Activated CD8-positive, alpha-beta T cell treated with anti-CD3 and anti-CD28 coated beads for 36 hours (primary cell): ENCODE measurements at places on chromosomes 2 and 18.

DNA sequence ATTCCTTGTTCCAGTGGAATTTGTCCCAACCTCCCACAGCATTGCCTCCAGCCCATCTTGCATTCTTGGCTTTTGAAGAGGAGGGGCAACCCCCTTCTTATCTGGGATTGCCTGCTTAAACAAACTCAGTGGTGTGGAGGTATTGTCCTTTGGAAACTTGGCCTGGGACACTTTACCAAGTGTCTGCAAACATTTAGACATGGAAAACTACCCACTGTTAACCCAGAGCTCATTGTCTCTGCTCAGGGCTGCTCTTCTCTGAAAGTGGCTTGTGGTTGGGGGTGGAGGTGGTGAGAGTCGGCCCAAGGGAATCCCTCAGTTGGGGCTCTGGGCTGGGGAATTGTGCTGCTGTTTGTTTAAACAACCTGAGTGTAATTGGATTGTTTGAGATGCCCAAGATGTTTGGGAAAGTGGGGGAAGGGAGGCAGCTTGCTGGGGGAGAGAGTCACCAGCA lies 178.3 kb upstream of the GATA6 start:
- no peak for DNase-seq

GRCh38 chr2:88959480-88960204 lies 268.2 kb downstream of the RPIA start:
- no peak for DNase-seq

GRCh38 chr2:215450188-215451011 lies 14.5 kb upstream of the FN1 start:
- DNase-seq, result no peak

GRCh38 chr2:184596819-184597411 lies 1.4 kb upstream of the ZNF804A start:
- no peak for DNase-seq

GRCh38 chr2:159088906-159089305 lies 120.5 kb downstream of the TANC1 start:
- DNase-seq, result no peak

DNA sequence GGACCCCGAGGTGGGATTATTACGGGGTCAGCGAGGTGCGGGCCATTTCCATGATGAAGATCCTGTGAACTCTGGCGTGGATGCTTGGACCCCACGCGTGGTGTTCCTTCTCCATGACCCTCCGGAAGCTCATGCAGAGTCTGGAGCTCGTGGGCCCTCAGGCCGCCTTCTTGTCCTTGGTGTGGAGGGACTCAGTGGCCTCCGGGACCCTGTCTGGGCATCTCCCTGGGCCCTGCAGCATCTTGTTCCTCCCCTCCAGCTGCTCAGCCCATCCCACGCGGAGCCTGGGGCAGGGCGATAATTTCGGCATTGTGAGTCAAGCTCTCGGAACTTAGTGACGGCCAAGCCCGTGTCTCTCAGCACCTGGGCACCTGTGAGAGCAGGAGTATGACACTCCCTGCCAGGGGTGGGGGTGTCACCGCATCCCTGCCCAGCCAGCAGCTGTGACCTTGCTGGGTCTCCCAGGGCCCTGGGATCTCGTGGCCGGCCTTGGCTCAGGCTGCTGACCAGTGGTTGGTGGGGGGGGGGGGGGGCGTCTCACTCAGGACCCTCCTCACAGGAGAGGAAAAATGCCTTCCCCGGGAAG lies 24.6 kb downstream of the RTP5 start:
- no peak for DNase-seq

DNA sequence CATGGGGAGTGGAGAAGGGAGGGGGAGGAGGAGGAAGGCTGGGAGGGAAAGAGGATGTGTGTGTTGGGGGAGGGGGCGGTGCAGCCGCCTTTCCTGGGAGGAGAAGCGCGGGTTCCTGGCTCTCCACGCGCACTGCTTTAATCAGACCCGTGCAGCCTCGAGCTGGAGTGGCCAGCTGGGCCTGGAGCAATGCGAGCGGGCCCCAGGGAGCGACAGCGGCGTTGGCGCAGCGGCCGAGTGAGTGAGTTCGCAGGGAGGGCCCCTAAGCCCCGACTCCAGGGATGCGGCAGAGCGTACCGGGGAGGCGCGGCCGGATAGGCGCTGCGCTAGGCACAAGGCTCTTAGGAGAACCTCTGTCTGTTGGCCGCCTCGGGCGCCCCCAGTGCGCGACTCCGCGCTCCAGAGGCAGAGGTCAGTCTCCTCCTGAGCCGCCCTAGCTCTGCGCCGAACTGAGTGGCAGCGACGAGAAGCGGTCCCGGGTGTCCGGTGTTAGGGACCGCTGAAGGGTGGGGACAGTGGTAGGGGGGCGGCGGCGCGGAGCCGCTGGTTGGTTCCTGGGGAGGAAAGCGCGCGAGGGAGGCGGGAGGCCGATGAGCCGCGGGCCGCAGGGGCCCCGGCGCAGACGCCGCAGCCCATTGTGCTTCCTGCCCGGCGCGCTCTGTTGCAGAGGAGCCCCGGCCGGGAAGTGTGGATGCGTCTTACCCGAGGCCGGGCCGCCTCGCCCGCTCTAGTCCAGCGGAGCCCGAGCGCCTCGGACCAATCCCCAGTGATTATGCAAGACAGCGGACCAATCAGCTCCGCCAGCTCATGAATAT lies 455 bp upstream of the DLX1 start:
- peak; percentile 80 for DNase-seq

GRCh38 chr2:230939066-230939591 lies 14.1 kb upstream of the GPR55 start:
- DNase-seq, result no peak

GRCh38 chr18:57764995-57765394 lies 38.1 kb downstream of the ATP8B1 start:
- no peak for DNase-seq

DNA sequence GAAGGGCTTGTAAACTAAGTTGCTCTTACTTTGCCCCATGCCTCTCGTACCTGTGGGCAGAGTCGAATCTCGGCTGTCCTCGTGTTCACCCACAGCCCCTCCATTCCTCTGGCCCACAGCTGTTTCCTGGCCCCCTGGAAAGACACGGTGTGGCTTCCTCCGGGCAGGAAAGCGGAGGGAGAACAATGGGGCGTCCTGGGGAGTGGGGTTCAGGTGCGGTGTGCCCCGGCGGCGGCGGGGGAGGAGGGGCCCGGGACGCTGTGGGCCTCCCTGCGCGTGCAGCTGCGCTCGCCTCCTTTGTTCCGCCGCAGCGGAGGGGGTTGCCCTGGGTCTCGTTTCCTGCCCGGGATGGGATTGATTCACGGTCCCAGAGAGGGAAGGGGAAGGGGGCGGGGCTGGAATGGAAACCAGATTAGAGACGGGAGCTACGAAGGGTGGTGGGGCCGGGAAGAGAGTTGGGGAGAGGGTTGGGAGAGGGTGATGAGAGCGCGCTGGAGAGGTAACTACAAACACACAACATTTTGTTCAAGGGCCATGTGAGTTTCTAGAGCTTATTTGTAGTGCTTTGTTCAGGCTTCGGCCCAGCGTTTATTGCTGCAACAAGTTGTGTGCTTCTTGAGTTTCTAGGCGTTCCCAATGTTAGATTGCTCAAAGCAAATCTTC lies 796 bp downstream of the MYO1B start:
- DNase-seq, result peak; percentile 58

DNA sequence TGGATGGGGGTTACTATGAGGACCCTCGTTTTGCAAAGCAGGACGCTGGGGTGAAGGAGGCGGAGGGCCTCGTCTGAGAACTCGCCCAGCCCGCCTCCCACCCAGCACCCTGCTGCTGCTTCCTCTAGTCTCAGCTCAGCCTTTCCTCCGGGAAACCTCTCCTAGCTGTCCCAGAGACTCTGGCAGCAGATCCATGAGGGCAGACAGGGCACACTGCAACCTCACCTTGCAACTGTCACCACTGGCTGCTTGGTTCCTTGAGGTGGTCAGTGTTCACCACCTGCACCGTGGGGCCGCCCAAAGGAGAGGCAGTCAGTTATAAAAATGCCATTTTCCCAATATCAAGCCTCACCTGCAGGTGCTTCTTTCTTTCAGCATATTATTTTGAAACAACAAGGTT lies 45.6 kb downstream of the PARD6G start:
- DNase-seq, result no peak

GRCh38 chr2:233708942-233709341 lies 3.8 kb upstream of the UGT1A5 start:
- no peak for DNase-seq

- DNase-seq, result no peak
Measured at GRCh38 chr18:21759836-21760235, 19.2 kb downstream of the MIB1 start.

DNA sequence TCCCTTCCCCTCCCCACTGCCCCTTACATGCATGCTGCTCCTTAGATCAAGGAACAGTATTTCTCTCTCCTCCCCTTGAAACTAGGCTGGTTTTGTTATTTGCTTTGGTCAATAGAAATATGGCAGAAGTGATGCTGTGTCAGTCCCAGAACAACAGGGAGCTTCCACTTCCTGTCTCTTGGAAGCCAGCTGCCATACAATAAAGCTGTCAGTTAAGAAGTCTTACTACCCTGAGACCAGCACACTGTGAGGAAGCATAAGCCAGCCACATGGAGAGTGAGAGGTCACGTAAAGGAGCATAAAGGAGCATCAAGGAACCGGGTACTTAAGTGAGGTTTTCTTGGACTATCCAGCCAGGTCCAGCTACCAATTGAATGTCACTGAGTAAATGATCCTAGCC lies 126.6 kb downstream of the NOL4 start:
- DNase-seq, result no peak

- no peak for DNase-seq
Measured at GRCh38 chr2:240322991-240323390, 112.5 kb upstream of the GPC1 start.

GRCh38 chr18:40235836-40236235 lies 1719.2 kb upstream of the PIK3C3 start:
- no peak for DNase-seq

- no peak for DNase-seq
Measured at GRCh38 chr2:233418052-233418760, 63.9 kb downstream of the DGKD start.

- DNase-seq, result no peak
Measured at GRCh38 chr18:64110692-64111480, 38.0 kb downstream of the LINC00305 start.

DNA sequence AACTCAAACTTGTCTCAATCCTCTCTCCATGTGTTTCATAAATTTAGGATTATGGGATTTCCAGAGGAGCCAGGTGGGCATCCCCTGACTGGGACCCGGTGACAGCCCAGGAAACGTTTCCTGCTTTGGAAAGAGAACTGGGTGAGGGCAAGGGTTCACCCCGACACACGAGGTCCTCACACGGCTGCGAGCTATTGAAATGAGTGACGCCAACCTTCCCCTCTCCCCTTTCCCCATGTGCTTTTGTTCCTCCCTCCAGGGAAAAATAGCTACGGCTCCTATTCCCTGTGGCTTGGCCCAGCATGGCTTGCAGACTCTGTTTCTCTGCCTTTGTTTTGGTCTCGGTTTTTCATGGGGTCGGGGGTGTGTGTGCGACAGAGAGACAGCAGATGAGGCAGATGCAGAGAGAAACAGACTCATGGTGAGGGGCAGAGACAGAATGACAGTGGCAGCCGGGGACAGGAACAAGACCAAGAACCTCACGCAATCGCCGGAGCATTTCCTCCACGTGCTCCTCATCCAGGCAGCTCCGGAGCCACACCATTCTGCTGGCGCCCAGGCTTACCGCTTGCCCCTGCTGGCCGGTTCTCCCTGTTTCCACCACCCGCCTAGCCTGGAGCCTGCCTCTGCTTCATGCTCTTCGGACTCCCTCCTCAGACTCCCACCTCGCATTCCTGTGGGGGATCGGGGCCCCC lies 238.5 kb downstream of the DYSF start:
- no peak for DNase-seq

- DNase-seq, result no peak
Measured at GRCh38 chr2:234670052-234670451, 173.2 kb upstream of the ARL4C start.

DNA sequence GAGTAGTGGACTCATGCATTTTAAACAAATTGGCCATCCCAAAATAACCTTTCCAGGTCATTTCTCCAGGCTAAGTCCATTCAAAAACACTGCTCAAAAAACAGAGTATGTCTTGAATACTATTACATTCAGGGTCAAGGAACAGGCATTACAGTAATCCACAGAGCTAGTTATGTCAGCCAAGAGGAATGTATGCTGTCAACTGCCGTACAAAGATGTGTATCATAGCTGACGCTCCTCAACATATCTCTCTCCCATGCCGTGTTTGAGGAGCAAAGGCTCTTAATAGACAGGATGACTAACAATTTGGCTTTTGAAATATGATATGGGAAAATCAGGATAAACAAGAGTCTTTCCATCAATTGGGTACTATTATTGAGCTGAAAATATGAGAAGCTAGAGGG lies 68.8 kb upstream of the KCTD1 start:
- DNase-seq, result no peak

- no peak for DNase-seq
Measured at GRCh38 chr2:83368916-83369315, 1090.2 kb downstream of the SUCLG1 start.

GRCh38 chr2:191061381-191061980 lies 47.5 kb upstream of the STAT1 start:
- peak; percentile 56 for DNase-seq

DNA sequence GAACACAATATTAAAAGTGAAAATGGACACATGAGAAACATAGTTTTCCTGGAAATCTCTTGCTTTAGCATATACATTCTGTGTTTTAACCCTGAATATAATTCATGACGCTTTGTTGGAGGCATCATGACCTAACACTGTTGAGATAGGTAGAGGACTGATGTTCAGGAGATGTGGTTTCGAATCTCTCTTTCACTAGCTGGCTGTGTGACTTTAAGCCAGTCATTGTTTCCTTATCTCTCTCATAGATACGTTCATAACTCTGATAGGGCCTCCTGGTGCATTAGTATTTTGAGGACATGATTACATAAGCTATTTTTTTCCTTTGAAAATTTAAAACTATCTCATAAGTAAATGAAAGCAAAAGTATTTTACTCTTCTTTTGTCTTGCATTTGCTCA lies 179.0 kb upstream of the DTNA start:
- DNase-seq, result no peak

DNA sequence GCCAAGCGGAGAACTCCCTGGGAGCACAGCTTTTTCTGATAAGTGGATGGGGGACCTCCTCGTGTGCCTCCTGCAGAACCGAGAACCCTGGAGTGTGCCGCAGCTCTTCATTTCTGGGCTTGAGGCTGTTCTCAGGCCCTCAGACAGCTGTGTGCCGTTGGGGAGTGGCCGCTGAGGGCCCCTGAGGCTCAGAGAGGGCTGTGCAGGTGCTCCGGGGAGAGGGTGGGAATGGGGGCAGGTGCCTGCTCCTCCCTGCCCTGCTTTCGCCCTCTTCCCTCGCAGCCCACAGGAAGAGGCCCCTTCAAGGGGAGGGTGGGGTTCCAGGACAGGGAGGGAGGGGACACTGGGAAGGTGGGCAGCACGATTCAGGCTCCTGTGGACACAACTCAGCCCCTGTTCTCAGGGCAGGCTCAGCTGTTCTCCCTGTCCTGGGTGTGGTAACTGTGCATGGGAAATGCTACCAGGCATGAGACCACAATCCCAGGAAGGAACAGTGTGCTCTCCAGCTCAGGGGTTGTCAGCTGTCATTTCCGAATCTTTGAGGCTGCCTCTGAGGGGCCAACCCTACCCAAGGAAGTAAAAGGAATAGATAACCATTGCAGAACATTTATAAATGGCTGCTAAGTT lies 11.3 kb downstream of the LCT start:
- no peak for DNase-seq
